GM06990 (cell line): ENCODE measurements at places on chromosomes 6 and 20.

DNA sequence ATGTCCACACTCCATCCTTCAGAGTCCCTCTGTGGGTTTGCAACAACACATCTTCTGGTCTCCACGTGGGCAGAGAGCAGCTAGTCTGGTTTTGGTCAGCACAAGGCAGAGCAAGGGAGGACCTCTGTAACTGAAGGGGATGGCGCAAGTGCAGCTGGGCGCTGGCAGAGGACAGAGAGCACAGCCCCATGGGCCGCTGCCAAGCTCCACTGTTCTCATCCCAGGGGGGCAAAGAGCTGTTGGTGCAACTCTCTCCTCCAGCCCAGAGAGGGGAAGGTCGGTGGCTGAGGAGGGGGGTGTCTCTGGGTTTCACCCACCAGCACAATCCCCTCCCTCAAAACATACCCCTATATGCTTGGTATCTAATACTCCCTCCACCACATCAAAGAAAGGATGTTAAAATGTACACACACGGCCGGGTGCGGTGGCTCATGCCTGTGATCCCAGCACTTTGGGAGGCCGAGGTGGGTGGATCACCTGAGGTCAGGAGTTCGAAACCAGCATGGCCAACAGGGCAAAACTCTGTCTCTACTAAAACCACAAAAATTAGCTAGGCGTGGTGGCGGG is 9.1 kb downstream of the ATP9A start:
- no peak for DNase-seq

- no peak for DNase-seq
Measured at GRCh38 chr6:38144365-38144945, 324.9 kb downstream of the ZFAND3 start.

- DNase-seq, result no peak
Measured at GRCh38 chr6:27994616-27995015, 37.6 kb downstream of the OR2B6 start.

- DNase-seq, result no peak
Measured at GRCh38 chr20:35791097-35791496, 19.3 kb downstream of the PHF20 start.

DNA sequence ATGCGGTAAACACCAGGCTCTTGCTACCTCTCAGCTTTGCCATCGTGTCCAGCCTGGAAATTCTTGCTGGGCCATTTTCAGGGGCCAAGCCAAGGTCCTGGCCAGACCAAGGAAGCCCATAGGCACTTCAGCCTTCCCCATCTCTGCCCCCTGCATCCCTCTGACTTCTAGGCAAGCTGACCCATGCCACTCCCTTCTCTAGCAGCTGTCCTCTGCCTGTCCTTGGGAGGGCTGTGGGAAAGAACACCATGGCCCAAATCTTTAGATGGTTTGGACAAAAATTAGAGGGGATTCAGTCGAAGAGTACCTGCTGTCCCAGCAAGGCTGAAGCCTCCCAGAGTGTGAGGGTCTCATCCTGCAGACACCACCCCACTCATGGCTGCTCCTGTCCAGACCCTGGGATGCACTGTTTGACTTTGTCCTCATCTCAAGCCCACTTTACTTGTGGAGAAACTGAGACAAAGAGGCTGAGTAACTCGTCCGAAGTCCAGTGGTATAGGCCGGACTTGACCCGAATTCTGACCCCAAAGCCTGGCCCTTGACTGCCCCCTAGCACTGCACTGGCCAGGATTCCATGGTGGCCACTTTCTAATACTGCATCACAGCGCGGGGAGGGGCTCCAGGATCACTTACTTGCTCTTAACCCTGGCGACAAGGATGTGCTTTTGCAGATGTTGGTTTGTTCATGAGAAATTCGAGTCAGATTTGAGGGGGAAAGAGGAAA is 22.4 kb upstream of the STX16 start:
- no peak for DNase-seq

DNA sequence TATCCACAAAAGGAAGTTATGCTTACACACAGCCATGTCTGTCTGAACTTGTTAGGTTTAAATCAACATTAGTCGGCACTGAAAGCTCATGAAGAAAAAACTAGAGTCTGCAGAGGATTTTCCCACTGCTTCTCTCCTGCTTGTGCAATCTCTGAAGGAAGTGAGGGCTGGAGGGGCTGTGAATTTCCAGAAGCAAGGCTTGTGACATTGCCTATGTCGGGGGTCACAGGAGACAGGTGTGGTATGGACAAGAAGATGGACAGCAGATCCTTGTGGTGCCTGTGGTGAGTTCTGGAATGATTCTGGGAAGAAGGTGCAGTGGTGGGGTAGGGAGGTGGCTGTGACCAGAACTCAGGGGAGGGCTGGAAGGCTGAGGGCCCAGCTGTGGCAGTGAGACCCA is 84.3 kb upstream of the TRAF3IP2 start:
- no peak for DNase-seq

GRCh38 chr6:36848658-36849441 is 9.6 kb upstream of the CPNE5 start:
- no peak for DNase-seq

GRCh38 chr6:117303323-117303722 is 38.0 kb downstream of the VGLL2 start:
- no peak for DNase-seq

DNA sequence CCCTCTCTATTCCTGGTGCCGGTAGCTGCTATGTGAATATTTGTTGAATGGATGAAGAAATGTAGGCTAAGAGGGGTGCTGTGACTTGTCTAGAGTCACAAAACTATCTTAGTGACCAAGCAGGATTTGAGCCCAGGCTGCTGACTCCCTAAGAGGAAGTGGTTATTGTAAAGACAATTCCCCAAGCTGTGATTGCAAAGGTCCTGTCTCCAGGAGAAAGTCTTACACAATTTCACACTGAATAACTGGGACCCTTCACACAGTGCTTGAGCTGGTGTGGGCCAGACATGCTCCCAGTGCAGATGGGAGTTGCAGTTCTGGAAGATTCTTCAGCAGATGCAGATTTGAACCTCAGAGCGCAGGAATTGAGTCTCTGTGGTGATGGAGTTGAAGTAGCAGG is 38.1 kb downstream of the IYD start:
- no peak for DNase-seq

DNA sequence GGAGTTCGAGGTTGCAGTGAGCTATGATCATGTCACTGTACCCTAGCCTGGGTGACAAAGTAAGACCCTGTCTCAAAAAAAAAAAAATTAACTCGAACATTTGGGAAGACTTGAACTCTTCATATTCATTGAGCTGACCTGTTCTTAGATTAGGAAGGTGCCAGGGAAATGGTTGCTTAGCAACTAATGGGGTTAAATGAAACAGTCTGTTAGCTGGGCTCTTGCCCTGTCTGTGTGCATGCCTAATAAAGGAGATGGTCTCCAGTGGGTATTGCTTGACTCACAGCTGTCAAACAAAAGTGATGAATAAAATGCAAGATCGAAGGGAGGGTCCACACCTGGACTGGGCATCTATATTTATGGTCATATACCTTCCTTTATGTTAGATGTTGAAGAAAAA is 101.8 kb downstream of the KLHL32 start:
- no peak for DNase-seq

GRCh38 chr20:22789676-22790075 is 205.3 kb upstream of the FOXA2 start:
- no peak for DNase-seq

GRCh38 chr20:9617940-9618339 is 103.5 kb downstream of the LAMP5 start:
- no peak for DNase-seq

DNA sequence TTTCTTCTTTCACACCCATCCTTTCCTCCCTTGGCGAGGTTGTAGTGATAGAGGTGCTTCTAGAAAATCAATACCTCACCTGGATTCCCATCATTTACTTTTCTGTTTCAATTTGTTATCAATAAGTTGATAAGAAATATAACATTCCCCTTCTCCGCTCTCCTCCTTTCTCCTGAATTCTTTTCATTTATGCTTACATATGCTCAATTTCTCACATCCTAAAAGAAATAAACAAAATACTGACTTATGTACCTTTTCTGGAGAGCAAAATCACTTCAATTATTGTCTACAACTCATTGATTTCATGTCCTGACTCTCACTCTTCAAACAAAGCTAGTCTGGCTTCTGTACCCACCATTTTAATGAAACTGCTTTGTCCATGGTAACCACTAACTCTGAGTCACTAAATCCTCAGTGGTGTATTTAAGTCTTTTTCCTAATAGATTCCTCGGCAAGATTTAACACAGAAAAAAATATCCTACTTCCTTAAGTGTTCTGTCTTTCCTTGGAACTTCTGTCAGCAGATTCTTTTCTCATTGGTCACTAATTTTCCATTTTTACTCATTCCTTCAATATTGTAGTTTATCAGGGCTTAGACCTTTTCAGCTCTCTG is 289.6 kb downstream of the RFPL4B start:
- no peak for DNase-seq

DNA sequence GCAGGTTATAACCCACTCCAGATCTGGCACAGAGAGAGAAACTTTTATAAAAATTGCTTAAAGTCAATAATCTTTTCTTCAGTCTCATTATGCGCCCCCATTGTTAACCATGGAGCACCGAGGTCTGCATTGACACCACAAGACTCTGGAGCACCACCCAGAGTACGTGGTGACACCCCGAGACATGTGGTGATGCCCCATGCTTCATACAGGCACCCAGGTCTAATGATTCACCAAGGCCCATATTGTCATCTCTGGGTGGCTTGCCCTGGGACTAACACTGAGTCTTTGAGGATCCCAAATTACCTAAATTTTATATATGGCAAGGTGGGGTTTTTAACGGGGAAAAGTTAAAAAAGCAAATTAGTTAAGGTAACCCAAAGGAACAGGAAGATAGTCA is 31.1 kb downstream of the CD109 start:
- no peak for DNase-seq
